NCI-H2081 (cell line): ENCODE measurements at places on chromosomes 2 and 18.

GRCh38 chr2:27211241-27211942 lies 449 bp upstream of the ATRAID start:
- no peak for DNase-seq

GRCh38 chr2:154700136-154700535 lies 1.6 kb downstream of the KCNJ3 start:
- DNase-seq = peak; percentile 31

- DNase-seq = no peak
These were observed 157.3 kb downstream of the ARHGAP28 start for GRCh38 chr18:6886797-6887330.

GRCh38 chr2:200212862-200213425 lies 93.5 kb upstream of the SPATS2L start:
- no peak for DNase-seq

- DNase-seq = no peak
These were observed 177.1 kb downstream of the ETAA1 start for GRCh38 chr2:67574230-67574629.

DNA sequence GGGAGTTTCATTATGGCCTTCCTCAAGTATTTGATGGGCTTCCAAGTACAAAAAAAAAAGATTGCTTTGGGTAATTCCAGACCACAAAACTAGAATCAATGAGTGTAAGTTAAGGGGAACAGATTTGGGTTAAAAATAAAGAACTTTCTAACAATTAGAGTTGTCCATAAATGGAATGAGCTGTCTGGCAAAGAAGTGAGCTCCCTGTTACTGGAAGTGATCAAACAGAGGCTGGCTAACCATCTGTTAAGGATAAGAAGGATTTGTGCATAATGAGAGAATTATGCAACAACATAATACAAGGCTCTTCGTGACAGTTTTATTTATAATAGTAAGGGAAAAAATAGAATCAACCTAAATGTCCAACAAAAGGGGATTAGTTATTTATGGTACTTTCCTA lies 44.6 kb upstream of the ACVR1 start:
- no peak for DNase-seq

- no peak for DNase-seq
These were observed 1430.4 kb upstream of the LRRTM1 start for GRCh38 chr2:81734981-81735380.

DNA sequence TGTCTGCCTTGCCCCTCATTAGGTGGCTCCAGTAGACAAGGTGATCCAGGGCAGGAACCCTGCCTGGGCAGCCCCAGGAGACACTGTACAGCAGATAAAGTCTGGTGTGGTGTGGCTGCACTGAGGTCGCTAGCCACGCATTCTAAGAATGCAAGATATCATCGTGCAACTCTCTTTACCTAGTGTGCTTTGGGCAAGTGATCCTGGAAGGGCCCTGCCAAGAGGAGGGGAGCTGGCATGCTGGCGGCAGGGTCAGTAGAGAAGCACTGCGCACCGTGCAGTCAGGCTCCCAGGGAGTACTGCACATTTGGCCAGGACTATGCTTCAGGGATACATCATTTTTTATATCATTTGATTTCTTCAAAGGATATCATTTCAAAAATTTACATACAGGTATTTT lies 195.3 kb upstream of the SMAD2 start:
- no peak for DNase-seq

DNA sequence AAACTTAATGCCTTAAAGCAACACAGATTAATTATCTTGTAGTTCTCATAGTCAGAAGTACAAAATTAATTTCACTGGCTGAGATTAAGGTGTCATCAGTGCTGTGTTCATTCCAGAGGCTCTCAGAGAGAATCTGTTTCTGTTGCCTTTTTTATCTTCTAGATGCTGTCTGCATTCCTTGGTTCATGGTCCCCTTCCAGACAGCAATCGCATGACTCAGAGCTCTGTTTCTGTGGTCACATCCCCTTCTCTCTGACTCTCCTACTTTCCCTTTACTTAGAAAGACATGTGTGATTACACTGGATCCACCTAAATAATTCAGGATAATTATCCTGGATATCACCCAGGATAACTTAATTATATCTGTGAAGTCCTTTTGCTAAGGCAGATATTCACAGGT lies 148.6 kb downstream of the MAIP1 start:
- DNase-seq = no peak

DNA sequence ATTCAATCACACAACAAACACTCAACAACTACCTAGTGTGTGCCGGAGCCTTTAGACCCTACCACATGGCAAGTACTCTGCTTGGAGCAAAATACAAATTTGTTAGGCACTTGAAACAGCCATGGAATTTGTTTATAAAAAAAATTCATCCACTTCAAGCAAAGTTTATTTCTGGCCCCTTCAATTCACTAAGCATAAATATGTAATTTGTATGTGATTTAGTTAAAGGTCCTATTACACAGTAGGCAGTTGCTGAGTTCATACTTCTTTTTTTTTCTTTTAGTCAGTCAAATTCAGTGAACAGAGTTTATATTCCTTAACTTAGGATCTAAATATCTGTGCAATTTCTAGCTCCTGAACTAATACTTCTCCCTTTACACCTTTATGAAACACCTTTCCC lies 22.5 kb downstream of the GCFC2 start:
- no peak for DNase-seq

DNA sequence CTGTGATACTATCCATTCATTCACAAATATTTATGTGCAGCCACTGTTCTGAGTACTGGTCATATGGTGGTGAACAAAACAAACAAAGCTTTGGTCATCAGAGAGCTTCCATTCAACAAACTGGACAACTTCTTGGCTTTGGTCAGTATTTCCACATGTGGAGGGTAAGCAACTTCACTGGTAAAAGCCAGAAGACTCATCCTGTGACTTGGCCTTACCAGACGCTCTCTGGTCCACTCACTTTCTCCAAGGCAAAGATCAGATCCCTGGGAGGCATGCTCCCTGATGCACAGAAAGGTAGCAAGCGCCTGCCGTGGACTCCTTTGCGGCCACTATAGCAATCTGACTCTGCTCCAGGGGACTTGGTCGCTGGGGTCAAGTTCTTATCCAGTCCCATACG lies 179.5 kb downstream of the EN1 start:
- DNase-seq = no peak

DNA sequence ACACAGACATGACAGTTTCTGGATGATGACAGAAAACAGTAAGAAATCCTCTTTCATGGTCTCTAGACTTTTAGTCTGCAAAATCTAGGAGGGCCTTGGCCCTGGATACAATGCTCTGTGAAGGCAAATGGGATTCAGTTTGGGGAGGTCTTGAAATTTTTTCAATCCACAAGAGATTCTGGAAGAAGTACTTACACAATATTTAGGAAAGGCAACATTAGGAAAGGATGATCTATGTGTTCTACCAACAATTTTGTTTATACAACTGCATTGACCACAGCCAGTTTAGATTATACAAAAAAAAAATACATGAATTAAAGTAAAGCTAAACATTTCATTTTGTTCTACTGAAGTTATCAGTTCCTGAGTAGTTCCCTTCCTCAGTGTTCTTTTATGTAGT lies 208.0 kb downstream of the SRBD1 start:
- no peak for DNase-seq

DNA sequence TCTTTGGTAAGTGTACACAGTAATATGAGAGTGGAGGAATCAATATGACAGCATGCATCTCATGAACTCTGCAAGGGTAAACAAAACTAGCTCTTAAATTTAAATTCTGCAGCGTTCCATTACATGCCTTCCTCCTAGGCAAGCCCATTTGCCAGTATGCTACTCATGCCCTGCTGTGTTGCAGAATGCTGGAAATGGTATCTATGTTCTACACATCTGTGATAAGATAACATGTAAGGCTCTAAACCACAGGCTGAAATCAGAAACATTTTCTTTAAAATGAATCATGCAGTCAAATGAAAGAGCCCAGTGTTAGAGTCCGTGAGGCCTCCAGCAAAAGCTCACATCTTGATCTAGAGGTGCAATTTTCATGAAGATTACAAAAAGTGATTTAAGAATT lies 112.8 kb upstream of the FN1 start:
- DNase-seq = no peak

GRCh38 chr2:63834401-63834800 lies 7.3 kb upstream of the UGP2 start:
- peak; percentile 20 for DNase-seq

DNA sequence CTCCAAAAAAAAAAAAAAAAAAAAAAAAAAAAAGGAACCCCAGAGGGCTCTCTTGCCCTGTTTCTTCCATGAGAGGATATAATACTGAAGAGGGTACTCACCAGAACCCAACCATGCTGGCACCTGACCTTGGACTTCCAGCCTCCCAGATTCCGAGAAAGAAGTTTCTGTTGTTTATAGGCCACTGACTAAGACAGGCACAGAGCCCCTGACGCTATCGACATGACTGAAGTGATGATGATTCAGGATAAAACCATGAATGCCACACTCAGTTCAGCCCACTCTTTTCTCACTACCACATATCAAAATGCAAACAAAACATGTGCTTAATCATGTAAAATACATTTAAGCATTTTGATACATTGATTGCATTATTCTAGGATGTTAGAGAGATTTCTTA lies 66.1 kb upstream of the CDCA7 start:
- DNase-seq = no peak

DNA sequence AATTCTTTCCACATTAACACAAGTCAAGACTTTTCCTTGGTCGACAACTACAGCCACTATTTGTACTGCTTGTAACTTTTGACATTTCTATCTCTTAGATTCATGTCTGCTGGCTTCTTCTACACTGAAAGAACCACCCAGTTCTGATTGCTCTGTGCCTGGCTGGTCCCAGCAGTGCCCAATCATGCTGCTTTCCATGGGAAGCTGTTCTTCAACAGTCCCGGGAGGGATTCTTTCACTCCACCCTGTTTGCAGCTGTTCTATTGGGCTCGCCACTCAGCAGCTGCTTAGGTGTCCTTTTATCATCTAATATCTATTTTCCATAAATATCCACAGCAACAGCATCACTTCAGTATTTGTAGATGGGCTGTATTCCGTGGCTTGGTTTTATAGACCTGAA lies 471.1 kb upstream of the SMIM21 start:
- DNase-seq = no peak

- DNase-seq = no peak
These were observed 20.6 kb downstream of the SERTAD2 start for GRCh38 chr2:64632835-64633819.

- peak; percentile 71 for DNase-seq
These were observed 70.5 kb upstream of the TFCP2L1 start for GRCh38 chr2:121355488-121355887.

DNA sequence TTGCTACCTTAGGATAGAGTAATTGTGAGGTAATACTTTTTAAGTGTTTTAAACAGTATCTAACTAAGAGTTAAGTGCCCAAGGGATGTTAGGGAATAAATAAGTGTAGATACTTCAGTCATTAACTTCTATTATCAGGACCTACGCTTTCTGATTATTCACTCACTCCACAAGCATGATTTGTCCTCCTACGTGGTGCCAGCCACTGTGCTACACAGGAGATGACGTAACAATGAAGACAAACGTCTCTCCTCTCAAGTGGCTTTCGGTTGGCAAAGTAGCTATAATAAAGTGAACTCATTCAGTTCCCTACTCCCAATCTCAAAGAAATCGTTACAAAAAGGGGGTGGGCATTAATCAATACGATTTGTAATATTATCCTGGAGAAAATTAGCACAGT lies 100.9 kb upstream of the SETBP1 start:
- no peak for DNase-seq

GRCh38 chr2:117996525-117996924 lies 17.3 kb downstream of the CCDC93 start:
- DNase-seq = no peak

- DNase-seq = no peak
These were observed 12.7 kb upstream of the EFR3B start for GRCh38 chr2:25029183-25029554.

GRCh38 chr2:158967731-158968395 lies 577 bp upstream of the TANC1 start:
- DNase-seq = no peak

GRCh38 chr2:108810993-108811957 lies 24.7 kb downstream of the CCDC138 start:
- DNase-seq = no peak

GRCh38 chr2:136075476-136075875 lies 42.5 kb downstream of the CXCR4 start:
- no peak for DNase-seq

GRCh38 chr18:6109743-6110142 lies 214.4 kb upstream of the TMEM200C start:
- DNase-seq = no peak

- DNase-seq = no peak
These were observed 5.4 kb downstream of the ALPG start for GRCh38 chr2:232411901-232412629.

- no peak for DNase-seq
These were observed 105.0 kb downstream of the COL6A3 start for GRCh38 chr2:237309011-237309410.
